Hindlimb muscle (tissue), 1 donor: ENCODE measurements at places on chromosomes 5 and 9.

DNA sequence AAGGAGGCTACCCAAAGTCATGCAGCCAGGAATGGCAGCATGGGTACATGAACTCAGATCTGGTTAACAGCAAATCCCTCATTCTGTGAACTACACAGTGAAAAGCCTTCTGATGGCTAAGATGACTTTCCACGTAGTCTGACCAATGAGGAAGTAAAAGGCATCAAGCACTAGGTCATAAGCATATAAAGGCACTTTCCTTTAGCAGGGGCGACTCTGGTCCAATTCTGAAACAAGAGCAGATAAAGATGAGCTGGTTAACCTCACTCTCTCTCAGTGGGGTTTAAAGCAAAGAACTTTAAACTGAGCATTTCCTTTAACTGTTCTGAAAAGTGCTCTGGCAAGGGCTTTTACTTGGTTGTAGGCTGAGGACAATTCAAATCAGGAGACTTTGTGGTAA, 21.1 kb downstream of the PSMB7 start:
- no peak for DNase-seq

- DNase-seq: no peak
Observed at GRCh38 chr9:136362450-136362784, 1.1 kb downstream of the DNLZ start.

GRCh38 chr5:14696057-14696456, 31.5 kb downstream of the OTULIN start:
- no peak for DNase-seq

DNA sequence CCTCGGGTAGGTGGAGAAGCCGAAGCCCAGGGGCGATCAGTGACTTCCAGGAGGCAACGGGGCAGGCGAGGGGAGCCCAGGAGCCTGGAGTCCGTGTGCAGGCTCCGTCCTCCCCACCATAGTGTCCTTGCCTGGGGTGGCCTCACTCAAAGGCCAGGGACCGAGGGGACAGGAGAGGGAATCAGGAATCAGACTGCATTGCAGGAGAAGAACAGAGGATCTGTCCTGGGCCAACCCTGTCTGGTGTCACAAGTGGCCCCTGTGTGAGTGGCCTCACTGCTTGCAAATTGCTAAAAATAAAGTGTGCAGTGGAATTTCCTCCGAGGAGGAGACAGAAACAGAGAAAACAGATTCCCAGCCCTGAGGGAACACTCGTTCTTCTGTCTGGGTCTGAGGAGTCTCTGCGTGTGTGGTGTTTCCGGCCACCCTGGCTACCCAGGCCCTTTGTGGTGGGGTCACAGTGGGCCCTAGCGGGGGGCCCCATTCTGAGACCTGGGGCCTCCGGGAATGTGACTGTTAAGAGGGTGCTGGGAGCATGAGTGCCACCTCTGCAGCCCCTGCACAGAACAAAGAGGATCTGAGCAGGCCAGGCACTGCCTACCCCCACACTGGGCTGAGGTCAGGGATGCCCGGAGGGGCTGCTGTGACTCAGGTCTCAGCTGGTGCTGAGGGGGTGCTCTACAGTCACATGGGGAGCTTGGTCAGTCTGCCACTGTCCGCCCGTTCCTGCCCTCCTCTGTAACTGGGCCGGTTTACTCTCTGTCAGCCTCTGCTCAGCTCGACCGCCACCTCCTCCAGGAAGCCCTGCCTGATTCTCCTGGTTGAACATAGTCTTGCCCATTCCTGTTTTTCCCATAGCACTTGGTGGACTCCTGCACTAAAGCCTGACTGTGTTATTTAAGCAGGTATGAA, 7.4 kb downstream of the TRAF1 start:
- DNase-seq: no peak

- no peak for DNase-seq
Observed at GRCh38 chr5:124283031-124283430, 463.4 kb downstream of the ZNF608 start.

GRCh38 chr9:70257991-70258691, 637 bp upstream of the SMC5 start:
- no peak for DNase-seq

DNA sequence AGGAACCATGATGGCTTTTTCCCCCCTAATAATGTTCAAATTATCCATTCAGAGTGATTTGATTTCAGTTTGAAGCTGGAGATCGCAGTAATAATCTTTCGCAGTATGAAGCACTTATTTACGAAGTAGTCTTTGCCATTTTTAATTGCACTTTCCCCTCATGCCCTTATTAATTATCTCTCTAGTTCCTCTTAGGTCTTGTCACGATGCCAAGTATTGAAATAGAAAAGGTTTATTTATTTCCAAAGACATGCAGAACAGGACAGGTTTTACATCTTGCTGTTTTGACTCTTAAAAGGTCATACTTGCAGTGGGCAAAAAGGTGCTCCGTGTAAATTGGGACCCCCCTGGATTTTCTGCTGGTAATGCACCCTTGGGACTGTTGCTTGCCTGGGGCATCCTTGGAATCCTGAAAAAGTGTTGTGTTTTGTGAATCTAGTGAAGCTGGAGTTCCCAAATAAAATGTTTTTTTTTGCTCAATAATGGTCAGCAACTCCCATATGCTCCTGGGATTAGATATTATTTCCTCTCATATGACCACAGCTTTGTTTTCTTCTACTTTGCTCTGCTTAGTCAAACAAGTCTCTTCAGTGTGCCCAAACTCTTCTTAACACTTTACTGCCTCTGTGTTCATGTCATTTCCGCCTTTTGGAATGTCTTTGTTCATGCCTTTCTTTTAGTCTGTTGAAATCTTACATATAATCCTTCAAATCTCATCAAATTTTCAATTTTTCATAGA, 278.3 kb downstream of the TMEM38B start:
- no peak for DNase-seq

GRCh38 chr9:3699883-3700282, 174.1 kb upstream of the RFX3 start:
- no peak for DNase-seq

DNA sequence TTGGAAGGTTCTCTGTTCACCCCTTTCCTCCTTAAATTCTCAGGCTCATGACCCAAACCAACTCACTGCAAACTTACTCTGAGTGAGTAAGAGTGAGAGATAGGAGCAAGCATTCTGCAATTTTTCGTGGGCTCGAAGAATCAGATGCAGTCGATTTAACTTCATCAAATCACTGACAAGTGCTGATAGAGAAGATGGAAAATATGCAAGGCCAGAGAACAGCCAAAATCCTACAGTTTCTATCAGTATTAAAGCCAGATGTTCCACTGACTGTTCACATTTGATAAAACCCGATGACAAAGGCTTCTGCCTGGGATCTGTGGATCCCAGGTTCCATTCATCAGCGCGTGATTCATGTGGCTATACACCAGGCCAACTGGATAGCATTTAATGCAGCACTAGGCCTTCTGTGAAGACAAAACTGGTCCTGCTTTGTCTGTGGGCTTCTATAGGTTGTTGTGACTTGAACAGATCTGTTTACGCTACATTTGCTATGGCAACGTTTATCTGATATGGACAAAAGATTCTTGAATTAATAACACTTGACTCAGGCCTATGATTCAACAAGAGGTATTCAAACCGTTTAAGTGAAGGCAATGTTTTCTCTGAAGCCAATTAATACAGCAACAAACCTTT, 251.2 kb downstream of the NFIB start:
- no peak for DNase-seq

GRCh38 chr5:884345-885126, 8.1 kb downstream of the BRD9 start:
- DNase-seq: no peak

- DNase-seq: no peak
Observed at GRCh38 chr9:125701351-125701750, 5.7 kb downstream of the MAPKAP1 start.

GRCh38 chr5:151719228-151720000, 32.7 kb upstream of the SPARC start:
- DNase-seq: no peak
